WTC11 (cell line): ENCODE measurements at places on chromosomes 5 and 9. TPM values are rescaled to one million over a fixed set of nuclear protein-coding genes. Genes with fewer than 3 reads are reported as not detected.

IFNB1 gene
- not detected in 3 replicates for total RNA-seq

- no peak for DNase-seq
These were observed 21.7 kb downstream of the ITGA2 start for GRCh38 chr5:53010814-53011213.

GRCh38 chr9:83724436-83724835 lies 16.7 kb upstream of the UBQLN1 start:
- no peak for DNase-seq

DNA sequence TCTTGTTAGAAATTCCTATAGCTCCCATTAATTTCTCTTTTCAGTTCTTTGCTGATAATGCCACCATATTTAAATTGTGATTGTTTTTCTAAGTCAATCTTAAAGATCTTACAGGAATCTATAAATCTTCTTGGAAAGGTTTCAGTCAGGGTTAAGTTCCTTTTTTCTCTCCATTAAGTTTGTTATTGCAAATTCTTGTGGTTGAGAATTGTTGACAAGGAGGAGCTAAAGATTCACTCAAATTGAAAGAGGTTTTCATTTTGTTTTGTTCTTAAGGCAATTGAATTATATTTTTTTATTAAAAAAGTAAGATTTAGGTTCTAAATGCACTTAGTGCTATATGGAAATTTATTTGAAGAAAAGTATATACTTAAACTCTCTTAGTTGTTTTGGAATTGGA lies 213.4 kb downstream of the PRR16 start:
- no peak for DNase-seq

- DNase-seq: peak; percentile 50
These were observed 198.7 kb upstream of the C9orf72 start for GRCh38 chr9:27771803-27772545.

PCDHGA4 gene
- 3.4 to 3.9 TPM (median 3.5 TPM) in 3 replicates for total RNA-seq

SFXN1 gene
- total RNA-seq: 82.9 to 96.1 TPM (median 85.6 TPM) in 3 replicates

- DNase-seq: no peak
These were observed 32.1 kb downstream of the KCTD16 start for GRCh38 chr5:144202726-144203125.

DNA sequence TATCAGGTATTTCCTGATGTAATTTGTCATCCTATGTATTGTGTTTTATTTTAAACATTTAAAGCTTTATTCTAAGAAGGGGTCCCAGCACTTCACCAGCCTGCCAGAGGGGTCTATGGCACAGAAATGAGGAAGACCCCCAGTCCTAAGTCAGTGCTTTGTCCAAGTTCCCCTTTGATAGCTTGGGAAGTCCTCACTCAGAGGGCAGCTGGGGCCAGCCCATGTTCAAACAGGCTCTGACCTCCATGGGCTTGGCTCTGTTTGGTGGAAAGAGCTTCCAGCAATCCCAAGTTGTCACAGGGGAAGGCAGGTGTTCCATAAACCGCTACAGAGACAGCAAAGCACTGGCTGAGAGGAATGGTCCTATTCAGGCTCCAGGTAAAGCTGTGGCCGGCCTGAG lies 26.6 kb upstream of the AKNA start:
- no peak for DNase-seq

DNA sequence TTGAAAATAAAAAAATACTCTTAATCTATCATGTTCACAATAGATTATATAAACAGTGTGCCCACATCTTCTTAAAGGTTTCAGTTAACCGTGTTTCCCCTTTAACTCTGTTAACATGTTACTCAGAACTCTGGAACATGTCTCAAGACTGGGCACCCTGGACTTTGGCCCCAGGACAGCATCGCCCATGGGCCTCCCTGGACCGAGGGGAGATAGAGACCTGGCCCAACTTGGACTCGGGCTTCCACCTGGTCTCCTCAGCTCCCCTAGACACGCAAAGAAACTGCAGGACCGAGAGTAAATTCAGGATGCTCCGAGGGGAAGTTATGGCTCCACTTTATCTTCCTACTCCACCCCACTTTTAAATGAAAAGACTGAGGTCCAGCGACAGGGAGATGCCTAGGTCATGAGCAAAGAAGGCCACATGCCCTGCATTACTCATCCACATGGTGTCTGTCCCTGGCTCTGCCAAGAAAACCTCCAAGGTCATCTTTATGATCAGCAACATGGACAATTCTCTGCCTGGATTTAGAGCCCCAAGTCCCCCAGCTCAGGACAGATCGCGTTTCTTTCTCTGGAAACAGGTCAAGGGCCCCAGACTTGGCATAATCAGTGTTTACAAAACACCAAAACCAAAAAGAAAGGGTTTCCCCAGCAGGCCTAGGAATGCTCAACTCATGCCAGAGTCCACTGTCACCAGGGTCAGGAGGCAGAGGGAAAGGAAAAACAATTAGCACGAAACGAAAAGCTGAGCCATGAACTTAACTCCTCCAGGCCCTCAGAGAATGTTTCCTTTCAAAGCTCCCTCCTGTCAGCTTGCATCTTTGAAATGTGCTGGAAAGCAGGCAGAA lies 17.4 kb downstream of the GPX3 start:
- no peak for DNase-seq

GRCh38 chr5:123157791-123158581 lies 68.9 kb downstream of the PRDM6 start:
- DNase-seq: no peak

DNA sequence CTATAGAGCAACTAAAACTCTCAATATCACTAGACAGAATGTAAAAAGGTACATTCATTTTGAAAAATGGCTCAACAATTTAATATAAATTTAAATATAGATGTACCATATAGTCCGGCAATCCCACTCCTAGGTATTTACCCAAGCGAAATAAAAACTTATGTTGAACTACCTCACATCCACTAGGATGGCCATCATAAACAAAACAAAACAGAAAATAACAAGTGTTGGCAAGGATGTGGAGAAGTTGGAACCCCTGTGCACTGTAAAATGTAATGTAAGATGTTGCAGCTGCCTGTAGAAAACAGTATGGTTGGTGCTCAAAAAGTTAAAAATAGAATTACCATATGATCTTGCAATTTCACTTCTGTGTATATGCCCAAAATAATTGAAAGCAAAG lies 36.9 kb upstream of the SELENOP start:
- DNase-seq: no peak

SPATA31E1 gene
- total RNA-seq: 0.04 to 0.07 TPM (median 0.05 TPM) in 3 replicates

PROP1 gene
- not detected in 3 replicates for total RNA-seq
